Omental fat pad (tissue), 4 donors: ENCODE measurements at places on chromosomes 5 and 9. TPM values are rescaled to one million over a fixed set of nuclear protein-coding genes. Genes with fewer than 3 reads are reported as not detected.

Gene IQGAP2
- 33.1 TPM for total RNA-seq

Gene TLE4
- total RNA-seq, result 31.1 TPM

Gene PCDH12
- 4.2 TPM for total RNA-seq

Gene ZNF300
- 4.2 TPM for total RNA-seq

Gene TNFAIP8
- 106 TPM for total RNA-seq

Gene CER1
- total RNA-seq, result 0.37 TPM

Gene PTGER4
- total RNA-seq, result 51.1 TPM

Gene SHROOM1
- total RNA-seq, result 17.0 TPM

Gene DNAJB5
- 17.3 TPM for total RNA-seq
